ENCODE measurements at places on chromosomes 2 and 18.

DNA sequence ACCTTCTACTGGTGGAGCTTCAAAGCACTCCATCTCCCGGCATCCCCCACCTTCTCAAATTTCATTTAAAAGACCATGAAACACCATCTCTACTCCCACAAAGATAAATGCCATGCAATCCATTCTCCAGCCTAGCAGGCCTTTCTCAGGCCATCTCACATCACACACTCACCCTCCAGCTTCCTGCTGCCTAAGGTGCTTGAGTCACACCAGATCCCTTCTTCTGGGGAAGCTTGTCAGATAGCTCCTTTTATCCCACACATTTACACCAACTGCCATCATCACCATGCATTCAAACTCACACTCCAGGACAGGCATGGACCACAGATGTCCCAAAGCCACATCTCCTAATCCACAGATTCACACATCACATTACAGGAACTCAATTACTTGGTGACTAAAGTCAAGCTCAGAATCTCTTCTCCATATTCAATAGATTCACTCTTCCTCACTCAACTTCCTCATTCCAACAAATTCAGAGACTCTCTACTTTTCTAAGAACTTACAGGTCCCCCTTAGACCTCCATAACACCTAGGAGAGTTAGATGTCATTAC, 292.5 kb downstream of the TNS1 start:
- DNase-seq, result peak; percentile 26

- no peak for DNase-seq
These were observed 27.6 kb downstream of the BCL11A start for GRCh38 chr2:60525899-60526298.

DNA sequence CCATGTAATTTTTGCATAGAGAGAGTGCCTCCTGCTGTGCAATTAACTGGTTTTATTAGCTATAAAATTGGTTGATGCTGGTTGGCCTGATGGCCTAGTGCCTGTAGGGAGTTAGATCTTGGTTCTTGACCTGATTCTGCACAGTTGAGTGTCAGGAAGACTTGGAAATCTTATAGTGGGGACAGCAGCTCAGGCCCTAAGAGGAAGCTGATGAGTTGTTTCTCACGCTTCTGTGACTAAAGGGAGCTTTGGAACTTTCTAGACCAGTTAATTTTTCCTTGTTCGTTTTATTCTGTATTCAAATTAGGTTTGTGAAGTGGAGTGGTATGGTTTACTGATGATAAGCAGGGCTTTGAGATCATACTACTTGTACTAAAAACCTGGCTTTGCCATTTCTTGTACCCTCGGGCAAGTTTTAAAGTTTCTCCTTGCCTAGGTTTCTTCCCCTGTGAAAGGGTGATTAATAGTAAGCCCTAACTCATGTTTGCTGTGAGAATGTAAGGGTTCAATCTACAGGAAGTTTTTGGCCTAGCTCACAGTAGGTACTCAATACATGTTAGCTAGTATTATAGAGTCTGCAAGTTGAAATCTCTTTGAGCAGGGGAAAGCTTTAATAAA, 82.1 kb downstream of the MAP3K20 start:
- no peak for DNase-seq

GRCh38 chr2:205682239-205682970, at the start of gene NRP2:
TSS of gene NRP2 (plus strand) at chr2:205682501. CDS start at chr2:205683291, 790 bp downstream.
- peak; percentile 97 for DNase-seq

DNA sequence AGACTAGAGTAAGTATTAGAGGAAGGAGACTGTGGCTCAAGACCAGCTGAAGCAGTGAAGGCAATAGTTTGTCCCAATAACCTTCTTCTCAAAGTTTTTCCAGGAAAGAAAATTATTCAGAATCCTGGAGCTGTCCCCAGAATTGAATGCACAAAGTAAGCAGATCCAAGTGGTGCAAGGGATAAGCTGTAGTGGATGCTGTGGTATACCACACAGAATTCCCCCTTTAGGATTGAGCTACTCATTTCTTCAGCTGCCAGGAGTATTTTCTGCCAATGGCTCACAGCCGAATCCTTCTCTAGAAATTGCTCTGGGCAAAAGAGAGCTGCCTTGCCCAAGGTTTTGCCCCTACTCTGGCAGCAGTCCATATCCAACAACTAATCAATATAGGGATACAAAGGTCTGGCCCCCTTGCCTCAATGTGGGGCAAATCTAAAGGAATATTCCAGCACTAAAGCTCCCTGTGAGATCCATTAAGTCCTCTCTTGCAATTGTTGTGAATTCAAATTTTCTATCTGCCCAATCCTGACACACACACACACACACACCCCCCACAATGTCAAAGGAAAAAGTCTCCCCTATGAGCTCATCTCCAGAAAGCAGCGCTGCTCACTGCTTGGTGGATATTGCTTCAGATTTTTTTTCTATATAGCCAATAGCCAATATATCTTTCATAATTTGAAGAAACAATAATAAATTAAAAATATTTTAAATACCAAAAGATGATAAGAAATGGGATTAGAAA, 18.4 kb upstream of the TCF7L1 start:
- no peak for DNase-seq

- no peak for DNase-seq
These were observed 2.3 kb upstream of the ZNF396 start for GRCh38 chr18:35379421-35379820.

DNA sequence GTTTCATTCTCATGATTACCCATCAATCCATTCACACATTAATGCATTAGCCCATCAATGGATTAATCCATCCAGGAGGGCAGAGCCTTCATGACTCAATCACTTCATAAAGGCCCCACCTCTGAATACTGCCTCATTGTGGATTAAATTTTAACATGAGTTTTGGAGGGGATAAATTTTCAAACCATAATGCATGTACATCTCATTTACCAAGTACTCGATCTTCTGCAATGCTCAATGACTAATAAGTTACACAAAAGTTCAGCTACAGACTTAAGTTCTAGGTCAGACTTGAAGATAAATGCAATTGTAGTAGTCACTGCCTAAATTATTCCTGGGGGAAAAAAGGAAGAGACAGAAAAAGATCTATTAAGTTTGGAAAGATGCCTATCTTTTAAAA, 120.0 kb upstream of the OSR1 start:
- no peak for DNase-seq

DNA sequence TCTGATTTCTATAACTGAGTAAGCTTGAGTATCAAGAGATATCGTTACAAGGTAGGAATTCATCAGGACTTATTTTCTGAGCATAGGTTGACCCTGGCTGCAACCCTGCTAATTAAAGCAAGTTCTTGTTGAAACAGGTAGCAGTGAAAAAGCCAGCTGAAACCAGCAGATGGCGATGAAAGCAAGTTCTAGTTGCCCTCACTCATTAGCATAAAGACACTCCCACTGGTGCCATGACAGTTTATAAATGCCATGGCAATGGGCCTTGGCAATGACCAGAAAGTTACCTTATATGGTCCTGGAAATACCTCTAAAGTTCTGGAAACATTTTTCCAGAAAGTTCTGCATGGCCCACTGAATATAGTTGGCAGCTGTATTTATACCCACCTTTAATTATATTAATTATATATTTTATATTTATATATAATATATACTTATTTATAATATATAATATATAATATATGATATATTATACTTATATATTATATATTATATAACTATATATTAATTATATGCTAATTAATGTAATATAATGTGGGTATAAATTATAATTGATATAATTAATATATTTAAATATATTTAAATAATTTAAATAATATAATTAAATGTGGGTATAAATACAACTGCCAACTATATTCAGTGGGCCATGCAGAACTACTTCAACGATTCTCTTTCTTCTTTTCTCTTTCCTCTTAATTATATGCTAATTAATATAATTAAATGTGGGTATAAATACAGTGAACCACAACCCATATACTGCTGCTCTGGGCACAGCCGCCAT, 188.0 kb downstream of the CDH7 start:
- peak; percentile 57 for DNase-seq

- no peak for DNase-seq
These were observed 23.7 kb upstream of the COL5A2 start for GRCh38 chr2:189203177-189203799.

DNA sequence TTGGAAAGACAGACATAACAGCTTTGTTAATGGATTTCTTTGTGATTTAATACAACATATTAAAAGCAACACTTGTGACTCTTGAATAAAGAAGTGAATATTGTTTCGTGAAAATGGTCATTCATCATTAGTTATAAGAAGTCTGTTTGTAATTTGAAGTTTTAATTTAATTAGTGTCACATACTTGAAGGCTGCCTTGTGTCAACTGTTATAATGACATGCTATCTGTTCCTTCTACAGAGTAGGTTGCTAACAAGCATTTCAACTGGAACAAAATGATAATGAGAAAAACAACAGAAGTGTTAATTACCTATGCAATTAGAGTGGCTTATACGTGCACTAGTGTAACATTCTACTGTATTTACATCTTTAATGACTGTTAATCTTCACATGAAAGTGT, 624.7 kb downstream of the LRP1B start:
- no peak for DNase-seq

DNA sequence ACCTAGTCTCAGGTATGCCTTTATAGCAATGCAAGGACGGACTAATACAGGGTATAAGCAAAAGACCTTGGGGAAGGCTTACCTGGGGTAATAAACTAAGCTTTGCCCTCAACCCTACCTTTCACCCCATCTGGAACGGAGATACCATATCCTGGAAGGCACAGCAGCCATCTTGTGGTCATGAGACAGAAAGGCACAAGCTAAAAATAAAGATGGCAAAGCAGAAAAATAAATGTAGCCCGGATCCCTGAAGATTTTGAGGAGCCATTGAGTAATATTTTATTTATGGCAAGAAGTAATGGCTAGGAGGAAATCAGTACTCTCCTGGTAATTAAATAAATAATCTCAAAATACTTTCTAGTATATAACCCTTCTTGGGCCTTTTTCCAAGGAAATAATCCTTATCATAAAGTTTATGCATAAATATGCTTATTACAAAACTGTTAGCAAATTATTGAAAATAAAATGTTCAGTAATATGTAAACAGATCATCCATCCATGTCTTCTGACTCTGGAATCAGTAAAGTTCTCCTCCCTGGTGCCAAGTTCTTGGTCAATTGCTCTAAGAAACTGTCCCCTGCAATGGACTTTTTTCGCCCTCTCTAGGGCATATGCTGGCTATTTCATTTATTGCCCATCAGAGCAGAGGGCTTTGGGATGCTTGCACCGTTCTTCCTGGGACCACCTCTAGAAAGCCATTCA, 198.7 kb downstream of the SPP2 start:
- no peak for DNase-seq

GRCh38 chr2:219266886-219267285, 12.3 kb upstream of the DNAJB2 start:
- no peak for DNase-seq

- no peak for DNase-seq
These were observed 131.9 kb upstream of the NT5C1B start for GRCh38 chr2:18721038-18721922.

DNA sequence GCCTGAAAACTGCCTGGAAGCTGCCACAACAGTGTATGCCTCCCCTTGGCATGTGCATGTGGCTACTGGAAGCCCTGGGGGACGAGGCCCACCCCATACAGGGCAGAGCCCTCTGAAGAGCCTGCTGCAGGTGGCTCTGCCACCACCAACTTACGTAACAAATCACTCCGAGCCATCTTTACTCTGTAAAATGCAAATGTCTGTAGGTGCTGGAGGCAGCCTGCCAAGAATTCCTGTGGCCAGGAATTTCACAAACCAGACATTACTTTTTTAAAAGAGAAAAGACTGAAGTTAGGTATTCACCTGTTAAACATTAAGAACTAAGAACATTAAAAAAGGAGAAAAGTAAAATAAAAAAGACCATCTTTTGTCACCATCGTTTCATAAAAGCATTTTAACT, 106.3 kb downstream of the GPR39 start:
- DNase-seq, result peak; percentile 56

DNA sequence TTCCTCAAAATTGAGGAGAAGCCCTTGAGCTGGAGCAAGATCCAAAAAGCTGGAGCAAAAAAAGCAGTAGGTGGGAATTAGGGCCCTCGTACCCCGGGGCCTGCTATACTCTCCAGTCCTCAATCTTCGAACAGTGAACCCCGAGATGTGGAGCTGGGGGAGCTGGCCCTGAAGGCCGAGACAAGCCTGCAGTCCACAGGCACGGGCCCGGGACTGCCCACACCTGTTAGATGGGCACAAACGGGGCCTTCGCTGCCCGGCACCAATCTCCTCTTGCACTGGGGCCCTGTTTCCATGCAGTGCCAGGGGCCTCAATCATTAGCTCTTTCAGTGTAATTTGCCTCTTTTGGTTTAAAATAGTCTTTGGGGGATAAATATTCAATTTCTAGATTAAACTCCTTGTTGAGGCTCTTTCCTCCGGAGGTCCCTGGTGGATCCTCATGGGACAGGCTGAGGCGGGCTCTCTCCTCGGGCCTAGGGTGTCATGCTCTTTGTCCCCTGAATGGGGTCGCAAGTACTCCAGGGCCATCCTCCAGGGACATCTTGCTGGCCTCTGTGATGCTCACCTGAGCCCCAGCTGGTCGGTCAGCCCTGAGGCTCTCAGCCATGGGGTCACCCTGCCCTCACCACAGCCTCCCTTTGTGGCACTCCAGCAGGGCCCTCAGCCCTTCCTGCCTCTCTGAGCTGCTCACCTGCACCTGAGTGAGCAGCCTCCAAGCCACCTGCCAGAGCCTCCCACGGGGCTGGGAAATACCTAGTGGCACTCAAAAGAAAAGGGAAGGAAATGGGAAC, 223.6 kb downstream of the ALPK2 start:
- no peak for DNase-seq

GRCh38 chr2:138323382-138324067, 178.0 kb upstream of the SPOPL start:
- DNase-seq, result no peak

Measured in astrocyte of the hippocampus (primary cell).